Large intestine (tissue), 12 donors: ENCODE measurements at places on chromosomes 12 and 14.

DNA sequence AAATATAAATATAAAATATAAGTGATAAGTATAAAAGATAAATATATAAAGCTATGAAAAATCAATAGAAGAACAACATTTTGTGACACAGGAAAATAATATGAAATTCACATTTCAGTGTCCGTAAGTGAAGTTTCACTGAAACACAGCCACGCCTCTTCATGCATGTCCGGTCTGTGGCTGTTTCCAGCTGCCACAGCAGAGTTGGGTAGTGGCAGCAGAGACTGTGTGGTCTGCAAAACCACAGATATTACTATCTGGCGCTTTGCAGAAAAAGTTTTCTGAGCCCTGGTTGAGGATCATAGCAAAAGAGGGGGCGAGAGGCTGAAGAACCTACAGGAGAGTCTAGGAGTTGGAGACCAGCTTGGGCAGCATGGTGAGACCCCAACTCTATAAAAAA lies 780 bp downstream of the SERPINA4 start:
- DNase-seq: no peak

DNA sequence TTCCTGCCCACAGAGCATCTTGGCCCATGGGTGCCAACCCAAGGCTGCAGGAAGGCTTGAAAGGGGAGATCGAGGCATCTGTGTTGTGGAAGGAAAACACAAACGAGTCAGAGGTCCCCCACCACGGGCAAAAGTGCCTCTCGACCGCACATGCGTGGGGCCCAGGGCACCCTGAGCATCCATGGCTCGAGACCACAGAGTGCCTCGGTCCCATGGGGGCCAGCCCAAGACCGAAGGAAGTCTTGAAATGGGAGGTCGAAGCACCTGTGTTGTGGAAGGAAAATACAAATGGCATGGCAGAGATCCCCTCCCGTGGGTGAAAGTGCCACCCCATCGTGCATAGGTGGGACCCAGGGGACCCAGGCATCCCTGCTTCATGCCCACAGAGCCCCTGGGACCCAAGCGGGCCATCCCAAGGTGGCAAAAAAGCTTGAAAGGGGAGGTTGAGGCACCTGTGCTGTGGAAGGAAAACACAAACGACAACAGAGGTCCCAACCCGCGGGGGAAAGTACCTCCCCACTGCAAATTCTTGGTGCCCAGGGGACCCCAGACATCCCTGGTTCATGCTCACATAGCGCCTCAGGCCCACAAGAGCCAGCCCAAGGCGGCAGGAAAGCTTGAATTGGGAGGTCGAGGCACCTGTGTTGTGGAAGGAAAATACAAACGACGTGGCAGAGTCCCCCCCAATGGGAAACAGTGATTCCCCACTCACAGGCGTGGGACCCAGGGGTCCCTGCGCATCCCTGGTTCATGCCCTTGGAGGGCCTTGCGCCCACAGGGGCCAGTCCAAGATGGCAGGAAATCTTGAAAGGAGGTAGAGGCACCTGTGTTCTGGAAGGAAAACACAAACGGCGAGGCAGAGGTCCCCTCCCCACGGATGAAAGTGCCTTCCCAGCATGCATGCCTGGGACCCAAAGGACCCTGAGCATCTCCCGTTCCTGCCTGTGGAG lies 373.0 kb downstream of the ALG10 start:
- no peak for DNase-seq

DNA sequence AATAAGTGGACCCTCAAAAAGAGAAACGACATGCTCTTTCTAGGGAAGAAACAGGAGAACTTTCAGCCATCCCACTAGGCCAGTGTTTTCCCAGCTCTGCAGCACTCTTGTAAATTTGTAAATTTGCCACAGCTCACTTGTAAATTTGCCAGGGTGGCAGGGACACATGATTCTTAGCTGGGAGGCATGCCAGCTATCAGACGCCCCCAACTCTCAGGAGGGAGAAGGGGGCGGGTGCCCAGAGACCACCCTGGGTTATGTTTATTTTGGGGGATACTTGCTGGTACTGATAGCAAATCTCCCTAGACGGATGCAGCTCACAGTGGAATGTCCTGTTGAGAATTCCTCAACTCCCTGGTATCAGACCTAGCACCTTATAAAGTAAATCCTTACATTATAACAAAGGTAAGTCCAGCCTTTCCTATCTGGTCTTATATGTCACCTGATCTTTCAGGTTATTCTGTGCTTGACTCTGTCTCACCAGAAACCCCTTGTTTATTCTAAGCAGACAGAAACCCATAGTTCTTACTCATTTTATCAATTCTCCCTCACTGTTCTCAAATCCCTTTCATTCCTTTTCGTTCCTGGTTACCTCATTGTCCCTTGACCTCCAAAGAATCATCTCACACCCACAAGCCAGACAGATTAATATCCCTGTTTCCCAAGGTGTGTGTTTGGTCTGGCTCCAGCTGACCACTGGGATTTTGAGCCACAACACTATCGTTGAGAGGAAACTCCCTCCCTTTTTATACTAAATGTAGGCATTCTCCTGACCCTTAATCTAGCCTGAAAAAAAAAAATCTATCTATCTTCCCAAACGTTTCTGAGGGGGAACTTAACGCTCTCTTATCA lies 69.3 kb upstream of the HMGA2 start:
- DNase-seq: no peak

DNA sequence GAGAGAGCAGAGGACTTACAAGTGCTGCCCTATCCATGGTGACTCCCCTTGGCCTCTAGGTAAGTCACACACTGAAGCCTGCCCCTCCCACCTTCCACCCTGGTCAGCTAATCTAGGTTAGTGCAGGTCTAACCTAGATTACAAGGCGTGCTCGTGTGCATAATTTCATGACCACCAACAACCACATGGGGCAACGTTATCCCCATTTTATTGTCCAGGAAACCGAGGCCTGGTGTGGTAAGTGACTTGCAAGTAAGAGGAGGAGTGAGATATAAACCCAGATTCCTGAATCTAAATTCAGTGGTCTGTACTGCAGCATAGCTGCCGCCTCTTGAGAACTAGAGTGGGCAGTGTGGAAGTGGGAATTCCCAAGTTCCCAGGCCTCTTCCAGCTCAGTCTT lies 171.1 kb downstream of the DAD1 start:
- DNase-seq: no peak

GRCh38 chr12:25958428-25959070 lies at the start of gene RASSF8:
Gene RASSF8, plus strand, starts transcription at chr12:25958682. Its CDS starts 96,662 bp downstream, at chr12:26055344.
- DNase-seq: peak; percentile 84

DNA sequence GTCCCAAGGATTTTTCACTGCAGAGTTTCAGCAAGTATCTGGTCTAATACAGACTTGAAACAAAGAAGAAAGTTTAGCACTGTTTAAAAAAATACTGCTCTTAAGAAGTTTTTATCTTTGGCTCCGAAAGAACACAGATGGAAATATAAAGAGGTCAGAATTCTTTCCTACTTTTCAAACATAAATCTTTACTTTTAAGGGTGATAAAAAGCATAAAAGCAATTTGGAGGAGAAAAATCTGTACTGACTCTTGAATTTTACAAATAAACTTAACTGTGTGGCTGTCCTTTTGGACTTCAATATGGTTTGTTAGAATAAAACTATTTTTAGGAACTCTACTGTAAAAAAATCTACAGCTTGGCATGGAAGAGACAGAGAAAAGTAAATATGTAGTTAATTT lies 27.6 kb upstream of the ISM2 start:
- DNase-seq: no peak

- no peak for DNase-seq
These were observed 121.5 kb downstream of the SLC15A5 start for GRCh38 chr12:16155938-16156337.

- DNase-seq: peak; percentile 92
These were observed 14.7 kb upstream of the SLC25A3 start for GRCh38 chr12:98578821-98579220.

DNA sequence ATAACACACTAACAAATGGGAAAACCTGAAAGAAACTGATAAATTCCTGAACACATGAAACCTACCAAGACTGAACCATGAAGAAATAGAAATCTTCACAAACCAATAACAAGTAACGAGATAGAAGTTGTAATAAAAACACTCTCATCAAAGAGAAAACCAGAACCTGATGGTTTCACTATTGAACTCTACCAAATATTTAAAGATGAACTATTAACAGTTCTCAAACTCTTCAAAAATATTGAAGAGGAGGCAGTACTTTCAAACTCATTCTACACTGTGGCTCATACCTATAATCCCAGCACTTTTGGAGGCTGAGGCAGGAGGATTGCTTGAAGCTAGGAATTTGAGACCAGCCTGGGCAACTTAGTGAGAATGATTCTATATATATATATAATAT lies 48.4 kb upstream of the TMTC2 start:
- no peak for DNase-seq

- no peak for DNase-seq
These were observed 173.0 kb downstream of the MYRFL start for GRCh38 chr12:69998011-69998410.

GRCh38 chr14:32980902-32981501 lies 42.3 kb downstream of the NPAS3 start:
- no peak for DNase-seq

- peak; percentile 64 for DNase-seq
These were observed 5.8 kb downstream of the HNRNPA1 start for GRCh38 chr12:54286042-54287030.

DNA sequence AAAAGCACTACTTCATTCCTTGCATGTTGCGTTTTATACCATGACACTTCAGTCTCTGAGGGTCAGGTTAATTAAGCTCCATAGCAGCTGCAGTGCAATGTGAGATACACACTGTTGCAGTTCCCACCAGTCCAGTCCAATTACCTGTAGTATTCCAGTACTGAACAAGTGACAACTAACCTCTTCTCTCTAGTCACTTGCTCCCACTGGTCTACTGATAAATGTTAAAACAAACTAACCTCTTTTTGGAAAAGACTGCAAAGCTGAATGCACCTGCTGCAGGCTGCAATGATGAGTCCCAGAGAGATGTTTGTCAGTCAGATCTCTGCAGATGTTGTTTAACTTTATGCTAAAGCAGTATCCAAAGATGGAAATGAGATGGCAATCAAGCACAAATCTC lies 7.9 kb downstream of the NOVA1 start:
- no peak for DNase-seq

DNA sequence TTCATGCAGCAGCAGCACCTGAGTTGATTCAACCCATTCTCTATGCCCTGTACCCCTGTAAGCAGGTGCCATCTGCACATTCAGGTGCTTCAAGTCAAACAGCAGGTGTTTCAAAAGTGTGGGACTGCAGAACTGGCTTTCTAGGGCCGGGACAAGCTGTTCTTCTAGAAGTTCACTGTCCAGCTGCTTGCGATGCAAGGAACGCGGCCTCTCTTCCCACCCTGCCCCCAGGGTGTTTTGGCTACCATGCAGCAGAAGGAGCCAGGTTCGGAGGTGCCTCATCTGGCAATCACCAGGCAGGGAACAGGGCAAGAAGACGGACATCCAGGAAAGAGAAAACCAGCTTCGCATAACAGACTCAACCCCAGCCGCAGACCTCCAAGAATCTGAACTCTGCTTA lies 35.2 kb downstream of the TMEM132D start:
- no peak for DNase-seq

GRCh38 chr12:120207227-120207626 lies 6.3 kb upstream of the RPLP0 start:
- DNase-seq: no peak

DNA sequence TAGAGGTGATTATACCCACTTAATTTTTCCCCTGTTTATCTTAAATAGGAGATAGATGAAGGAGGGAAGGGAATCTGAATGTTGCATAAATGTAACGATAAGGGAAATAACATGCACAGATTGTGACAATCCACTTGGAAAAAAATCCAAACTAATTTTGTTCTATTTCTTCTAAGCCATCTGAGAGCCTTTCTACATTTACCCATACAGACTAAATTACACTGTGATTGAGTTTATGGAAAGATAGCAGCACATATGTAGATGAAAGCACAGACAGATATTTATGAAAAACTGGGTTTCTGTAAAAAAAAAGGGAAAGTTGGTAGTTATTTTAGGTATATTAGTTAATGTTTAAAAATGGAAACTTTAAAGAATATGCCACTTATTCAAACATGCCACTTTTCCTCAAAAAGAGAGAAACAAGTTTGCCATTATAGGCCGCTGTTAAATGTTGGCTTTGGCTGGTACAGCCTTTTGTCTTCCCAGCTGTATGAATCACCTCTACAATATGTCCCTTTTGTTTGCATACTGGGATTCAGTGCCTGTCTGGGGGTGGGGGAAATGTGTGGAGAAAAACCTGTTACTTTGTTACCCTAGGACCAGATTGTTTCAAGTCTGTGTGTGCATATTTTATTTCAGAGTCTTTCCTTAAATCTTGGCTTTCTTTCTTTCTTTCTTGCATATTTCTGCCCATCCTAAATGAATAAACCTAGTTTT lies 470.2 kb upstream of the LMO3 start:
- DNase-seq: no peak

DNA sequence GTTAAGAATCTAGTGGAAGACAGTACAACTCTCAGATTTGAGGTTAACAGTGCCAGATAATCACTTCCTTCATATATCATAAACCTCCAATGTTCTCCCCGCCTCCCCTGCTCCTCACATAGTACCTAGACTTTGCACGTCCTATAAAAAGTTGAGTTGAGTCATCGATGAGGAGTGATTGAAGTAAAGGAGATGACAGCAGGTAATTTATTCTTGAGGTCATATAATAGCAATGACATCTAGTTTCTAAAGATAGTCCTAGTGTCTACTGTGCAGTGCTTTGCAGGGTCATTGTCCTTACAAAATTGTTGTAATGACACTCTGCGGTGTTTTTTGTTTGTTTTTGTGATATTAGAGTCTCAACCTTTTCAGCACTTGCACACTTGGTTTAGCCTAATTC lies 510.5 kb upstream of the LRFN5 start:
- DNase-seq: no peak

DNA sequence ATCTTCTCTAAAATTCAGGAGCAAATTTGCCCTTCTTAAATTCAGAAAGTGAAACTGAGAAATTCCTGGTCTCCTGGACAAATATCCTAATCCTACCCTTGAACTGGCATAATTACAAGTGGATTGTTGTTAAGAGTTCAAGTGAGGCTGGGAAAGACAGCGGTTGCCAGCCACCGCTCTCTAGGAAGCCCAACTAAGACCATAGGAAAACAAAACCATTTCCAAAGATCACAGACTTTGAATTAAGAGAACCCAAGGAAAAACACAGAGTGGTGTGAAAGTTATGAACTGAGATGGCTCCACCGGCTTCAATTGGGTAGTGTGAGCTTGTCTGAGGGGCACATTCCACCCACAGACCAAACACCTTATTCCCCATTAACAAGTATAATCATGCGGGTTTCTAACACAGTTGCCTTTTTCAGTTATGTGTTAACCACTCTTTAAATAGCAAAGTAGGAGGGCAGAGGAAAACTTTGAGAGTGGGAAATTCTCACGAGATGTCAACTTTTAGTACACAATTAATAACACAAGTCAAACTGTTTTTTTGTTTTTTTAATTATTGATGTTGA lies 1628.8 kb upstream of the SEL1L start:
- no peak for DNase-seq

DNA sequence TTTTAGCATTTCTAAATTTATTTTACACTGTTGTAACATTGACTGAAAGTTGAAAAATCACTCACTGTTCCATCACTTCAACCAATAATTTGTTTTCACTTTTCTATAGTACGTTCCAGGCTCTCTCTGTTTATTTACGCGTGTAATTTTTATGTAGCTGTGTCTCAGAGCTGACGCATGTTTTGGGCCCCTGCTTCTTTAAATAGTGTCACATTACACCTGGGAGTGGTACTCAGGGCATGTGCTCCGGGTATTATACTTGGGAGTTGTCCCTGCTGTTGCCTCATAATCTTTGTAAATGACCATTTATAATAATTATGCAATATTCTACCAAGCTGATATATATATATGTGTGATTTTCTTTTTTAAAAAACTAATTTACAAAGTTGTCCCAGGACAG lies 132.8 kb upstream of the CPM start:
- DNase-seq: no peak

- DNase-seq: no peak
These were observed 14.8 kb downstream of the GPR19 start for GRCh38 chr12:12681061-12681765.
